ENCODE measurements at places on chromosomes 12 and 14. TPM values are rescaled to one million over a fixed set of nuclear protein-coding genes. Genes with fewer than 3 reads are reported as not detected.

Gene OTOGL
- total RNA-seq: 4.5 TPM

DNA sequence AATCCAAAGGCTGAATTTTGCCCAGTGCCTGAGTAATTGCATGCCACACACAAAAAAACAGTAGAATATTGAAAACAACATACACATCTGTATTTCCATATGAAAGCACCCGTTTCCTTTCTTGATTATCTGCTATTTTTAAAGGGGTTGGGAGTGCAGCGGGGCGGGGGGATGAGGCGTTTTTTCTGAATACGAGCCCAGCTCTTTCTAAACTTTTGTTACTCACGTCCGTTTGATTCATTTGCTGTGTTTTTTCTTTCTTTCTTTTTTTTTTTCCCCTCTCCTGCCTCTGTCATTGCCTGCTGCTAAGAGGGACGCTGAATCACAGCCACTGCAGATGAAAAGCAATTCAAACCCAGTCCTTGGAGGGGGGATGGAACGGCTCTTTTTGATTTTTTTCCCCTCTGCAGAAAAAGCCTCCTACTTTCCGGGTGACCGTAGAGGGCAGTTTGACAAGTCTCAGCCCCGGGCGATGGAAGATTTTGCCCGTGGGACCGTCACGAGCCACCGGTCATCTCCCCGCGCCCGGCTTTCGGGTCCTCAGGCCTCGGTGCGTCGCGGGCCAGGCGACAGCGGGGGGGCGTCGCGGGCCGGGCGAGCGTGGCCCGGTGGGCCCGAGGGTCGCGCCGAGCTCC lies 572 bp upstream of the RASSF8 start:
- peak; percentile 23 for DNase-seq

Gene GPR135
- total RNA-seq: 9.7 TPM

Gene JPH4
- total RNA-seq: 2.7 TPM

Gene LRP1-AS
- not detected for total RNA-seq

- DNase-seq: no peak
Observed at GRCh38 chr14:50008562-50008961, 107.8 kb downstream of the VCPKMT start.

Gene BHLHE41
- 3.5 TPM for total RNA-seq

- DNase-seq: peak; percentile 74
Observed at GRCh38 chr14:68676511-68676943, 116.3 kb downstream of the ZFP36L1 start.

GRCh38 chr14:32102152-32102787 lies 25.2 kb downstream of the ARHGAP5 start:
- no peak for DNase-seq

DNA sequence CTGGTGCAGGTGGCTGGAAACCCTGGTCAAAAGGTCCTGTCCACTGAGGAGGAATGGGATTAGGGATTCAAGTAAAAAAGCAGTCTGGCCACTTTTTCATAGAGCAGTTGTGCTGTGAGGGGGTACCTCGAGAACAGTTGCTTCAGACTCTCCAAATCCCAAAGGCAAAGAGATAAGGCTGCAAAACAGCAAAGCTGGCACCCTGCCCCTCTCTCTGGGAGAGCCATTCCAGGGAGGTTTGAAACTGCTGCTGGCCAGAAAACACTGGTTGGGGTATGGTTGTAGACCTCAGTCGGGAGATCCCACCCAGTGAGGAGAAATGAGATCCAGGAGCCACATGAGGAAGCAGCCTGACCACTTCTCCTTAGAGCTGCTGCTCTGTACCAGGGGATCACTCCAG lies 137.3 kb downstream of the CEP83 start:
- no peak for DNase-seq

Gene CHGA
- total RNA-seq: 3.8 TPM

DNA sequence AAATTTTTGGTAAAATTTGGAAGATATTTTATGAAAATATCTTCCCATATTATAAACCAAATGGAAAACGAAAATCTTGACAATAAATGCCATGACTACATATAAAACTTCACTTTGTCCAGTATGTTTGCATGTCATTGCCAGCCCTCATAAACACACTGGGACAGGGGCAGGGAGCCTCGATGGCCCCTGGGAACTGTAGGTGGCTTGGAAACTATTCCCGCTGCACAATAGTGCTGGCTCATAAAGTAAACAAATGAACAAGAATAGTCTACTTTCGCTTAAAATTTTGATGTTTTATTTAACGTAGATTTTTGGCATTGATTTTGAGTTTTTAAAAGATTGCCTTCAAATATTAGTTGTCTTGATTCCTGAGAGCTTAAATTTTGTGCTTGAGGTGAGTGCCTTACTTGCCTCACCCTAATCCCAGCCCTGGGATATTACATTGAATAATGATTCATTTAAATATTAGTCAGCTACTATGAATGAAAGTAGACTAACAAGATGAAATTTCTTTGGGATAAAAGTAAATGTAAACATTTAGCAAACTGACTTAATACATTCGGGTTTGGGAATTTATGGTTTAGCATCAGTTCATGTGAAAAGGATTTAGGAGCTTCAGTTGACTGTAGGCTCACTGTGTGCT lies 74.0 kb upstream of the PKP2 start:
- no peak for DNase-seq

DNA sequence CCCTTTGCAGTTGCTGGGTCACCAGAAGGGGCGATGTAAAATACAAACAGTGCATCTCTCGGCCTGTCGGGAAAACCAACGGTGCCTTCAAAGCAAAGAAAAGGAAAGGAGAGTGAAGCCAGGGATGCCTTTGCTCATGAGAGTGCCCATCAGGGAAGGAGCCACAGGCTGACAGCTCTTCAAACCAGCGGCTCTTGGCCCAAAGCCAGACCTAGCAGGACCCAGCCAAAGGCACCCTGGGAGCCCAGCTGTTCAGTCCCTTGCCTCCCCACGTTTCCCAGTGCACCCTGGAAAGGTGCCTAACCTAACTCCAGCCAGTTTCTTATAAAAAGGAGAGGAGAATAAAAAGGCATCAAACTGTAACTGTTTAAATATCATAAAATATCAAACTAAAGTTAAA lies 29.2 kb downstream of the PRMT8 start:
- no peak for DNase-seq

Gene FRMD6
- 133 TPM for total RNA-seq

Gene PIWIL1
- 0.21 TPM for total RNA-seq

Gene MTERF2
- total RNA-seq: 17.7 TPM

Gene OTX2
- total RNA-seq: not detected

Gene TSHR
- 1.1 TPM for total RNA-seq

All from urinary bladder (tissue), 4 donors.